Tibial nerve (tissue), 4 donors: ENCODE measurements at places on chromosomes 1 and 21.
A peak's percentile ranks its signal among the peaks of the same experiment; 100 is the strongest.

GRCh38 chr21:31498985-31499384 lies 154.9 kb upstream of the TIAM1 start:
- DNase-seq, result no peak

- DNase-seq, result no peak
Measured at GRCh38 chr1:19130468-19130867, 79.6 kb downstream of the UBR4 start.

- peak; percentile 57 for DNase-seq
Measured at GRCh38 chr1:212700892-212701819, 1.5 kb upstream of the BATF3 start.

GRCh38 chr1:8423692-8424538 lies 106.0 kb downstream of the SLC45A1 start:
- no peak for DNase-seq

GRCh38 chr1:12015001-12015491 lies 4.3 kb upstream of the MIIP start:
- no peak for DNase-seq

DNA sequence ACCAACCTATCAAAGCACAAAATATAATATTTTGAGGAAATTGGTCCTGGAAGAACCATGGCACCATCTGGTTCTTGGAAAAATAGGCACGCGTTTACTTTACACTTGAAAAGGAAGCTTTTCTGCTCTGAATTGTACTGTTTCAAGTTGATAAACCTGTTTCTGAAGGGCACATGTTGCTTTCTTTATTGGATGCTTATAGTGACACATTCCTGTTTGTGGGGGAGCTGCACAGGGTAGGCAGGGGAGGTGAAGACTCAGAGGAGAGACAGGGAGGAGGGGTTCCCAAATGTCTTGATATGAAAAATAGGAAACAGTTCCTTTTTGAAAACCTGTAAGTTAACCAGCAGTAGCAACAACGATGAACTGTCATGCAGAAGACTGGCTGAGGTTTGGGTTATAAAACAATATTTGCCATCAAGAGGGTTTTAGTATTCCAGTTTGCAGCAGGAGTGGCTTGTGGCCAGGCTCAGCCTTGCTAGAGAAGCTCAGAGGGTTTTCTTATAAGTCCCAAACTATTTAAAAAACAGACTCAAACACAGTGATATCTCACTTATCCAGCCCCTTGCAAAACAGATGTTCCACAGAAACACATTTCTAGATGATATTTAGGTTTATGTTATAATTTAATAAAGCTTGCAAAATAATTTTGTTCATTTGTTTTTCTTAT lies 127.0 kb upstream of the MROH9 start:
- no peak for DNase-seq

DNA sequence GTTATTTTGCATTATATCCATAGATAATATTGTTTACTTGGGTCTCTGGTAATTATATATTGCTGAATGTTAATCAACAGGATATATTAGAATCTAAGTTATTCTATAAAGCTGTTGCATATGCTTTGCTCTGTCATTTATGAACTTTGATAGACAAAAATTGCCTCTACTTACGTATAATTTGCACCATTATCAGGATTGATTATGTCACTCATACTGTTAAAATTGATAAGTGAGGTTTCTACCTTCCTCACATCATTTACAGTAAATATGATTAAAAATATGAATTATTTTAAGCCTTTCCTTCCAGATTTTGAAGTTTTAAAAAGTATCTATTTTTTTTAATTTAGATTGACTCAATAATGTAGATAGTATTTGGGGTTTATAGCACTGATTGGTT lies 1540.4 kb upstream of the PRMT6 start:
- no peak for DNase-seq

DNA sequence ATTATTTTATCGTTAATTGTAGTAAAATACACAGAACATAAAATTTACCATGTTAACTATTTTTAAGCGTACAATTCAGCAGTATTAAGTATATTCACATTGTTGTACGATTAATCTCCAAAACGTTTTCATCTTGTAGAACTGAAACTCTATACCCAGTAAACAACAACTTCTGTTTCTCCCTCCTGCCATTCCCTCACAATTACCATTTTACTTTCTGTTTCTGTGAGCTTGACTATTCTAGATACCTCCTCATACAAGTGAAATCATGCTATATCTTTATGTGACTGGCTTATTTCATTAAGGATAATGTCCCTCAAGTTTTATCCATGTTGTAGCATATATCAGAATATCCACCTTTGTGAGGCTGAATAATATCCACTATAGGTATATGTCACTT lies 156.8 kb downstream of the ST6GALNAC3 start:
- no peak for DNase-seq

GRCh38 chr1:162996261-162996660 lies 72.9 kb upstream of the RGS4 start:
- DNase-seq, result no peak

DNA sequence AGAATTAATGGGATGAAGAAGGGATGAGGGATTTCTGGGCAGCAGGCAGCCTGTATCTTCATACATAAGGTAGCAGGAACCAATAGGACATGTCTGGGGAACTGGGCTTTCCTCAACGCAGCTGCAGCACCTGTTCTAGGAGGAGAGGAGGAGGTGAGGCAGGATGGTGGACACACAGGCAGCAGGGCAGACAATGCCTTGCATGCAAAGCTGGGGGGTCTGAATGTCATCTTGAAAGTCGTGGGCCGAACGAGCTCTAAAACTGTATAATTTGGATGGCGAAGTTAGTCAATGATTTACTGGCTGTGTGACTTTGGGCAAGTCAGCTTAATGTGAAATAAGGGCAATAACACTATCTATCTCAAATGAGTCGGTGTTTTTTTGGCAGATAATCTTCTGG lies 124.4 kb downstream of the BEND5 start:
- no peak for DNase-seq

GRCh38 chr1:167661527-167662426 lies 31.7 kb downstream of the RCSD1 start:
- no peak for DNase-seq

GRCh38 chr1:65946376-65946775 lies 153.7 kb downstream of the PDE4B start:
- no peak for DNase-seq

DNA sequence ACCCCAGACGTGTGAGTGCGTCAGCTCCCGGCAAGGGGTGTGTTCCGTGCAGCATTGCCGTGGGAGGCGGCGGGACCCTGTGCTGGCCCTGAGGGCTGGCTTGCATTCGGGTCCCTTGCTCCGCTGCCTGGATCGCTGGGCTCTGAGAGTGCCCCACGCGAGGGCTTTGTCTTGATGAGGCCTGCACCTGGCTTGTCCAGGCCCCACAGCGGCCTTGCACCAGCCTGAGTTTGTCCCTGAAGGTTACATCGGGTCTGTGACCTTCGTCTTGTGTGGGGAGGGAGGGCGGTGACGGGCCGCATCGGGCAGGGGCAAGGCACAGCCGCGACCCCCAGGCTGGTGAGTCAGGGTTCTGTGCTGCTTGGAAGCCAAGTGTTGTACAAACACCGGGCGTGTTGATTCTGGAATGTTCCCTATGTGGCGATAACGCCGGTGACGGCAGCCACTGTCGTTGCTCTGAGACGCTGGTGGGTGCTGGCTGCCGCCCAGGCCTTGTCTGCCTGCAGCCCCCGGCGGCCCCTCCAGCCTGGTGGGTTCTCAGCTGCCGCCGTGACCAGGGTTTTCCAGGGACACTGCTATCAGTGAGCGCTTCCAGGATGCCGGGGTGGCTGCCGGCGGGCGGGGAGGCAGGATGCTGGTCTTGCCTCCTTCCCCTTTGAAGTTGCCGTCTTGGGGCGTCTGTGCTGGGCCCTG lies 42.9 kb downstream of the SLX9 start:
- no peak for DNase-seq

DNA sequence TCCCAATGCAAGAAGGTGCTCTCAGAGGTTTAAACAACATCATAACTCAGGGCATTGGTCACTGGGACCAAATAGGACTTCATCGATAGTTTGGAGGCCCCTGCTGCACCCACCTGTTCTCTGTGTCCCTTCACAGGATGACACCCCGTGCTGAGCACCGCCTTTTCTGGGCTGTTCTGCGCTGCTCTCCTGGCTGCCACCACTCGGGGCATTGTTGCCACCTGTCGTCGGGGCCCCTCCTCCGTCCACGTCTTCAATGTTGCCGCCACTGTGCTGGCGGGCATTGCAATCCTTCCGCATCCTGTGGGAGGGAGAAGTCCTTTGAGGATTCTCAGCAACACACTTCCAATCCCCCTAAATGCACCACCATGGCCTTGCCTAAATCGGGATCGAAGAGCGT lies 47.7 kb downstream of the NTPCR start:
- DNase-seq, result no peak

GRCh38 chr1:106534612-106535011 lies 521.9 kb upstream of the PRMT6 start:
- no peak for DNase-seq

GRCh38 chr21:15045017-15045416 lies 19.8 kb downstream of the NRIP1 start:
- DNase-seq, result no peak

DNA sequence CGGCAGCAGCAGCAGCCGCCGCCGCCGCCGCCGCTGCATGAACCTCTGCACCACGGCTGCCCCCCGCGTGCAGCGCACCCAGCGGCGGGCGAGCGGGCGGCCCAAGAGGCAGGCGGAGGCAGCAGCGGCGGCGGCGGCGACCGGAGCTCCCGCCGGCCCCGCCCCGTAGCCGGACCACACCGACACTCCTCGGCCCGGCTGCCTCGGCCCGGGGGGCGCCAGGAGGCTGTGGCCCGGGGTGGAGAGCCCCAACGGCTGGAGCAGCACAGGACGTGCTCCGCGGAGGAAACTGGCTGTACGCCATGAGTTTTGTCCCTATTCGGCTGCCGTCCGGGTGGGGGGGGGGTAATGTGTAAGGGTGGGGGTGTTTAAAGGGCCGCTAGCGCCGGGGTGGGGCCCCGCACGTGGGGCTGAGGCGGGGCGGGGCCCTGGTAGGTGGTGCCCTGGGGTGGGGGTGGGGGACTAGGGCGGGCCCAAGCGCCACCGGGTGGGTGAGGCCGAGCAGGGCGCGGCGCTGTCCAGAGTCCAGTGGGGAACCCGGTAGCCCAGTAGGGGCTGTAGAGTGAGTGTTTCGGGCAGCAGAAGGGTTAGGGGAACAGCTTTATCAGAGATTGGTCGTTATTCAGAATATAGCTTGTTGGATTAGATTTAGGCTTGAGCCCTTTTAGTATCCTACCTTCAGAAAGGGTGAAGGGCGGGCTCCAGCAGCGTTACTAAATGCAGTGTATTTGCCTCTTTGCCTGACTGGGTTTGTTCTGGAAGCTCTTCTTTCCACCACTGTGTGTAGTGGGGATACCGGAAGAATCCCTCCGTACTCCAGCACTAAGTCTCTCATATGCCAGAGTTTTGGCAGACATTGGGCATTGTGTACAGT lies at the start of gene FAM78B:
Gene FAM78B, minus strand, starts transcription at position 304 of the 874 bp plus-strand sequence. CDS start 753 bp downstream, outside the sequence.
- DNase-seq, result peak; percentile 81

DNA sequence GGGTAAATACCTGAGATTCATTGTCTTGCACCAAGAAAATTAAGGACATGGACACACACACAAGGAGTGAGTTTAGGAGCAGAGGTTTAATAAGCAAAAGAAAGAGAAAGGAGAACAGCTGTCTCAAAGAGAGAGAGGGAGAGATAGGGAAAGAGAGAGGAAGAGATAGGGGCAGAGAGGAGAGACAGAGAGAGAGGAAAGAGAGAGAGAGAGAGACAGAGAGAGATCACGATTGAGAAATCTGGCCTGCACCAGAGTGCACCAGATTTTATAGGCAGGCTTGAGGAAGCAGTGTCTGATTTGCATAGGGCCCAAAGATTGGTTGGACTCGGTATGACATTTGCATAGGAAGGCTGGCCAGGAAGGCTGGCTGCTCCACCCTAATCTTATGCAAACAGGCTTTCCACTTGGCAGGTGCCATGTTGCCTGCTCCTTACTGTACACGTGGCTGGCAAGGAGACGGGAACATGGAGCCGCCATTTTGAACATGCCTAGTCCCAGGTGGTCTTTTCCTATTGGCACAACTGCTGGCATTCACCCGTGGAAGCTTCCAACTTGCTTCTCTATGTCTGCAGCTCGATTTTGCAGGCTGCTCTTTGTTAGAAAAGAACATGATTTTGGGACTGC lies 419.9 kb downstream of the ZP4 start:
- no peak for DNase-seq

- no peak for DNase-seq
Measured at GRCh38 chr1:70812442-70813109, 235.0 kb downstream of the PTGER3 start.

GRCh38 chr1:182698971-182699370 lies 14.6 kb upstream of the RGS8 start:
- DNase-seq, result no peak

- no peak for DNase-seq
Measured at GRCh38 chr1:64171797-64172281, 31.6 kb upstream of the UBE2U start.

GRCh38 chr1:19650416-19651140 lies 6.5 kb downstream of the NBL1 start:
- DNase-seq, result no peak

DNA sequence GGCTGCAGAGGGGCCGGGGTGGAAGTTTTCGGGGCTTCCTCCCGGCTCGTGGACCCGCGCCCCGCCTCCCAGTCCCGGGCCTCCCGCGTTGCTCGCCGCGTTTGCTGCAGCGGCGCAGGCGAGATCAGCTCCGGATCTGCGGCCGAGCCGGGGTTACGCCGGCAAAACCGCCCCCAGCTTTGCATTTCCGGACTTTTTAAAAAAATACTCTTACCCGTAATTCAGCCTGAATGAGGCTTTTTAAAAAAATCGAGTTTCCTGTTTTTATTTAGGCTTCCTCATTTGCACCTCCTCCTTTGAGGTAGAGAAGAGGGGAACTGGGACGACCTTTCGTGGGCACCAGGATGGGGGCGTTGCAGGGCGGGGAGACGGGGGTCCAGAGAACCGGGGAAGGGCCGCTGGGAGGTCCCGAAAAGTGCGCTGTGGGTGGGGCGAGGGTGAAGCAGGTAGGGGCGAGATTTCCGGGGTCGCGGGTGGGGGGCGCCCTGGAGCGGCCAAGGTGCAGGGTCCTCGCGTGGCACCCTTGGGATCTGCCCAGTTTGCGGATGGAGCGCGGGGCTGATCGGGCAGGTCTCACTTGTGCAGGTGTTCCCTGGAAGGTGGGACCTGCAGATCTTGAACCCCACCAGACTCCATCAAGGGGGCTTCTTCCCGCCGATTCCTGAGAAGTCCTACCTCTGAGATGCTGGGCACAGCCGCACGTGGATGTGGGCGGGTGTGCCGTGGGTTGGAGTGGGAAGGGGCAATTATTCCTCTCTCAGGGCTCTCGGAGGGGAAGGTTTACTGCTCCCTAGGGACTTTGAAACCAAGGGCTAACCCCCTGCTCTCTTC lies 1.1 kb downstream of the PIK3CD start:
- DNase-seq, result no peak

DNA sequence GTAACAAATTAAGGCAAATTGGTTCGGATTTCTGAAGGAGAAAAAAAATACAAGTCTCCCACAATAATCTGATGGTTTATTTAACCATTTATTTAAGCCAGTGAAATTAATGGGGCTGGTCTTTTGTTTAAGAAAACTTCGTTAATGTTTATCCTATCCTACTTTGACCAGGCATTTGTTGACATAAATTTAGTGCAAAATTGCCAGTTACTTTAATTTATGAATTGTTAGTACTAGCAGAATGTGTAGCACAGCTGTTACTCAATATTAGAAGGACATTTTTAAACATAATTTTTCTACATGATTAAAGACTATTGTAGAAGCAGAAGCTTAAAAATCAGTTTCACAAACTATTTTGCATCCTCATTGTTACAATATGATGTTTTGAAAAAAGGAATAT lies 687.6 kb upstream of the PTBP2 start:
- no peak for DNase-seq
